Stimulated activated CD8-positive, alpha-beta memory T cell treated with anti-CD3 and anti-CD28 coated beads, Interleukin-2, amount 100 ng/mL, for 1 hour (primary cell): ENCODE measurements at places on chromosomes 3 and 15.

- no peak for DNase-seq
Measured at GRCh38 chr3:157544501-157545130, 41.4 kb upstream of the VEPH1 start.

DNA sequence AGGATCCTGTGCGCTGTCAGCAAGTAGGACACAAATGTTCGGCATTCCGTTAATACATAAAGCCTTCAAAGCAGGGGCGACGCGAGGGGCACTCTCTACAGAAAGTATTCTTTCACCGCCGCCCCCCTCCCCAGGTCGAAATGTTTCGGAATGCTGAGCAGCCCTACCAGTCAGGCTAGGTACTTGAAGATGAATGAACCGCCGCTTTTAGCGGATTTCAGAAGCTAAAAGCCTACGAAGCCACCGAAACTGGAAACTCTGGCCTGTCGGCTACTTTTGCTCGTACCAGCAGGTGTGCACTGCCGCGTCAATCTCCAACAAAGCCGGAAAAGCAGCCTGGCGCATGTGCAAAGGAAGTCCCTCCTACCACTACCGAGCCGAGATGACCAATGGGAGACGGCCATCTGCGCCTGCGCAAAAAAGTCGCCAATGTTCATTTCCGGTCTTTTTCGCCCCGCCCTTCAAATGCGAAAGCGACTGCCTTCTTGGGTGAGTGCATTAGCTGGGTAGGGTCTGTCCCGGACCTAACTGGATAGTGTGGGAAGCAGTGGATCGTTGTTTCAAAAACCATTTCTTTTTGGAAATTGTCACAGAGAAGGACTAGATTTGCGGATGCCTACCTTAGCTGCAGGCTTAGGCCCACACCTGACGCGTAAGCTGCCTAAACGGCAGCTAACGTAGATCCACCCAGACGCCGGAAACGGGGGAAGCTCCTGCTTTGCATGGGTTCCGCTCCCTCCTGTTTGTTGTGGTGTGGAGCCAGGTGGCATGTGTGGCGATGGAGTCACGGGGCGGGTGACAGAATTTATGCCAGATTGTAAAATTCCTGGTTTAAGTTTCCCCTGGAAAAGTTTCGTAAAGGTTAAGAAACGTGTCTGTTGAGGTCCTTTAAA lies at the start of gene WDR5B:
WDR5B (minus strand) TSS at position 301 of the 893 bp plus-strand sequence. CDS start 534 bp downstream, outside the sequence.
- peak; percentile 98 for DNase-seq

DNA sequence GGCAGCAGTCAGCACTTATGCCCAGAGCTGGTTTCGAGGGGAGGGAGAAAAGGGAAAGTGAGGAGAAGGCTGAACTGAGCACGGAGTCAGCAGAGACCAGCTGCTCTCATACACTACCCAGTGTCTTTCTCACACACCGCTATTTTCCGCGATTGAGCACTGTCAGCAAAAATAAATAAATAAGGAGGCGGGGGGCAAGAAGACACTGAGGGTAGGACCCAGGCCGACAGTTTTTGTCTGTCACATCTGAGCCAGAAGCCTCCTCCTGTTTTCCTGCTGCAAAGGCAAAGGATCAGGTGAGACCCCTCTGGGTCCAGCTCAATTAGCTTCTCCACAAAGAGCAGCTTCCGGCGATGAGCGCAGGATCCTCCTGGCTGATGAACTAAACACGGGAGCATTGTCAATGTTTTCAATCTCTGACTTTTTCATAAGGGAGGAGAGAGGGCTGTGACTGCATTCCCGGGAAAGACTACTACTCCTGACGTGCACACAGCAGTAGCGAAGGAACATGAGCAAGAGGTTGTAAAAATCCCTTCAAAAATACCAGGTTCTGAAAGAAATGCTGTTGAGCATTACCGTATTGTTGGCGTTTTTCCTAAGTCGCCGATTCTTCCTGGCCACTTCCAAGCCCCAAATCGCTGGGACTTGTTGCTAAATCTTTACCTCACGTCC lies 1.3 kb downstream of the FRMD5 start:
- DNase-seq, result no peak

GRCh38 chr3:187571701-187572100 lies 98.5 kb downstream of the SST start:
- no peak for DNase-seq

GRCh38 chr3:59555593-59556315 lies 505.9 kb upstream of the CFAP20DC start:
- no peak for DNase-seq

GRCh38 chr15:52499506-52499905 lies 29.2 kb downstream of the MYO5A start:
- no peak for DNase-seq

GRCh38 chr3:112116748-112117186 lies 16.3 kb downstream of the GCSAM start:
- no peak for DNase-seq

DNA sequence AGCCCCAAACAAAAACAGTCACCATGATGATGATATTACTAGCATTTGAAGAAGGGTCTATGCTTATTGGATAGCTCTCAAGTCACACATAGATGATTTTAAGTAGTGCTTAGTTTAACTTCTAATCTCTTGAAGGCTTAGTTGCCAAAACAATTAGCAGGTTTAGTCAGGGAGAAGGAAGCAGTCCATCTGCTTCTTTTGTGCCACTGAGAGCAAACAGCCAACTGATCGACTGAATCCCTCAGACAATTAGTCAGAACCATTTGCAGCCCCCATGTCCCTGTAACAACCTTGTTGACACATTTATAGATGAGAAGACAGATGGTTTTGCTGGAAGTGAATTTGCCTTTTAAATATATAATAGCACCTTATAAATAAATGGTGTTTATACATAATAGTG lies 585.1 kb upstream of the SUCLG2 start:
- no peak for DNase-seq

- no peak for DNase-seq
Measured at GRCh38 chr15:61687124-61687523, 373.1 kb downstream of the VPS13C start.

GRCh38 chr3:195150181-195151118 lies 120.5 kb downstream of the XXYLT1 start:
- DNase-seq, result no peak

GRCh38 chr3:52704611-52705437 lies 767 bp downstream of the GLT8D1 start:
- DNase-seq, result no peak

GRCh38 chr3:150079029-150079739 lies 108.5 kb upstream of the PFN2 start:
- no peak for DNase-seq

- DNase-seq, result no peak
Measured at GRCh38 chr15:70140543-70141375, 43.0 kb upstream of the TLE3 start.

- no peak for DNase-seq
Measured at GRCh38 chr3:17546500-17547255, 195.8 kb downstream of the TBC1D5 start.

DNA sequence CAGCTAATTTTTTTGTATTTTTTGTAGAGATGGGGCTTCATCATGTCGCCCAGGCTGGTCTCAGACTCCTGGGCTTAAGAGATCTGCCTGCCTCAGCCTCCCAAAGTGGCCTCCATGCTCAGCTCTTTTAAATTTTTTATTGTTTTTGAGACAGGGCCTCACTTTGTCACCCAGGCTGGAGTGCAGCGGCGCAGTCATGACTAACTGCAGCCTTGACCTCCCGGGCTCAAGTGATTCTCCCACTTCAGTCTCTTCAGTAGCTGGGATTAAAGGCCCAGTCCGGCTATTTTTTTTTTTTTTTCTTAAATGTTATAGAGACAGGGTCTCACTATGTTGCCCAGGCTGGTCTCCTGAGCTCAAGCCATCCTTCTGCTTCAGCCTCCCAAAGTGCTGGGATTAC lies 15.1 kb upstream of the BAHD1 start:
- no peak for DNase-seq

- DNase-seq, result no peak
Measured at GRCh38 chr15:75346796-75347221, at the start of gene NEIL1. NEIL1 (plus strand) TSS chr15:75347039; CDS start chr15:75348906, 1,867 bp downstream.

GRCh38 chr3:156581954-156582353 lies 27.0 kb upstream of the SSR3 start:
- DNase-seq, result no peak
